ENCODE measurements at places on chromosomes 2 and 18. TPM values are rescaled to one million over a fixed set of nuclear protein-coding genes. Genes with fewer than 3 reads are reported as not detected.
A peak's percentile ranks its signal among the peaks of the same experiment; 100 is the strongest.

DNA sequence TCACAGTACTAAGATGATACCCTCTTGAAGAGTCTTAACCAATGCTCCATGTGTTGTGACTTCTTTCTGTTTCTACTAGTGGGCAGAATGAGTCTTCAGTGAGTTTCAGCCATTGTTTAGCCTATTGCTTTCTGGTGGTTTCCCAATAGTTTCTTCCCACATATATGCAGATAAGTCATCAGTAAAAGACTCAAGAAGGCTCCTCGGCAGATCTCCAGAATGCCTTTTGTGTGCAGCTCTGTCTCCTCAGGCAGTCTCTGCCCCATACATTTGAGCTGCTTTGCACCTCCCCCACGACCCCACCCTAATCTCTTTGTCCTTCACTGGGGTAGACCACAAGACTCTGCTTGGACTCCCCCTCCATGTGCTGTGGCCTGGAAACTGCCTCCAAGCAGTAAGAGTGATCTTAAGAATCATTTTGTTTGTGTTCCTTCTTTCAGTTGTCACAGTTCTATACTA is 71.6 kb upstream of the CHRNA1 start:
- DNase-seq: no peak

DNA sequence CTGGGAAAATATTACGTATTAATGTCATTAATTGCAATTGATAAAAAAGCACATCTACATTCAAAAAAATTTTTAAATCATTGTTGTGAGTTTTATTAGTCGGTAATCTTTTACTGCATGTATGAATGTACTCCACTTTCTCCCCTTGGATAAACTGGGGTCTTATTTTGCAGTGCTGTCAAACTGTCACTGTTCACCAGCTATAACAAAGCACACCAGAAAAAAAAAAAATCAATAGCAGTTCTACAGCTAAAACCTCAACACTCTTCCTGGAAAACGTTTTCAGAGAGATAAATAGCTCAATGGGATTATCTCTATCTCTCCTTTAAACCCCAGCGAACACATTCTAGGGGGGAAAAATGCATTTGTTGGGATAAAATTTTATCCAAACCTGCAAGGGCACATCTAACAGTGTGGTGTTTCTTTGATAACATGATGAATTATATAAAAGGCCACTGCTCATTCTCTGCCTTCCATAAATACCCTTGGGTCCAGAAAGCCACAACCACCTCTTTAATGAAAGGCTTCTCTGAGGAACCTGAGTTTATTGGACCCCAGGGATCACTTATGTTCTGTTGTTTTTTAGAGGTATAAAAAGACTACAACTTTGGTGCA is 219.9 kb downstream of the CDH20 start:
- DNase-seq: no peak

- DNase-seq: no peak
Observed at GRCh38 chr18:45958730-45959129, 8.4 kb downstream of the EPG5 start.

DNA sequence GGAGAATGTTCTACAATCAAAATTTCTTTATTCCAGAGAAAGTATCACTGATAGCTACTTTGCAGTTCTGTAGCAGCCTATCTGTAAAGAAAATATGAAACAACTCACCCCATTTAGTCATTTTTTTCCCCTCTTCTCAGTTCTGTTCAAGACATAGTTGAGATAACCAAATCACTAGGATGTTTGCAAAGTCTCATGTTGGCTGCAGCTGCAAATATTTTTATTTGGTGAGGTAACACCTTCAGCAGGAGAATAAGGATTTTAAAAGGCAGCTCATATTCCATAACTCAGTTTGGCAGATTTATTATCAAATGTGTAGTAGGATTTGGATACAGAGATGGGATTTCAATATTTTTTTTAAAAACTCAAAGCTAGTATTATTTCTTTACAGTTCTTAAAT is 41.0 kb downstream of the HNRNPLL start:
- no peak for DNase-seq

- no peak for DNase-seq
Observed at GRCh38 chr2:53856272-53856671, 3.5 kb downstream of the GPR75 start.

- DNase-seq: peak; percentile 68
Observed at GRCh38 chr18:8705238-8705960, at the start of gene MTCL1. Gene MTCL1, plus strand, starts transcription at chr18:8705556. Its CDS starts 105 bp downstream, at chr18:8705661.

NFE2L2 gene
- total RNA-seq: 101 TPM

- DNase-seq: no peak
Observed at GRCh38 chr2:42752314-42752713, 11.6 kb downstream of the OXER1 start.

SLC4A3 gene
- 0.99 TPM for total RNA-seq

COQ10B gene
- total RNA-seq: 39.0 TPM

DPYSL5 gene
- 1.4 TPM for total RNA-seq

DNA sequence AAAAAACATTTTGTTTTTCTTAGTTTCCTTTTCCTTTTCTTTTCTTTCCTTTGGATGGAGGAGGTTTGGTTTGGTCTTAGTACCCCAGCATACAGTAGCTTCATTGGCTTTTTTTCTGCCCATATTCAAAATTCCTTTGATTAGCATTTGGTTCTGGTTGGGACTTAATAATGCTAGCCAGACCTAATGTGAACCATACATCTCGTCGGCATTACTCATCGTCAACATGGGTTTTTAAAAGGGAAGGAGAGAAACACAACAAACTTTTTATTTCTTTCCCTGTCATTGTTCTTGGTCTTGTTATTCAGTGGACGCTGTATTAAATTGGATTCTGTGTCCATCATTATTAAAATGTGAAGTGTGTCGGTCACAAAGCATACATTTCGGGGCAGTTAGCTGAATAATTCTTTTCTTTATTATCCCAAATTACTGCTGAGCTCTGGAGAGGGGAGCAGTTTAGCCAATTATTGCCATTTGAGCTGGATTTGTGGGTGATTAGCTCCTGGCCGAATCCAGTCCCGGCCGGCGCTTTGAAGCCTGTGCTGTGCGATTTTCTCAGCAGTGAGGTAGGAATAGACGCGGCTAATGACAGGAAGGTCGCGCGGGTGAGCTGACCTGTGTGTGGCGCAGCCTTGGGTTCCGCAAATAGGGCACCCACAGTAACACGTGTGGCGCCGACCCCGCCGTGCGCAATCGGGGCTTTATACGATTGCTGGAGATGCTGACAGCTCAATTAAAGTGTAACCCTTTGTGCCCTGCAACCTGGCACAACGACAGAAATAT is 303.3 kb downstream of the GBX2 start:
- no peak for DNase-seq

COL6A3 gene
- 233 TPM for total RNA-seq

DNA sequence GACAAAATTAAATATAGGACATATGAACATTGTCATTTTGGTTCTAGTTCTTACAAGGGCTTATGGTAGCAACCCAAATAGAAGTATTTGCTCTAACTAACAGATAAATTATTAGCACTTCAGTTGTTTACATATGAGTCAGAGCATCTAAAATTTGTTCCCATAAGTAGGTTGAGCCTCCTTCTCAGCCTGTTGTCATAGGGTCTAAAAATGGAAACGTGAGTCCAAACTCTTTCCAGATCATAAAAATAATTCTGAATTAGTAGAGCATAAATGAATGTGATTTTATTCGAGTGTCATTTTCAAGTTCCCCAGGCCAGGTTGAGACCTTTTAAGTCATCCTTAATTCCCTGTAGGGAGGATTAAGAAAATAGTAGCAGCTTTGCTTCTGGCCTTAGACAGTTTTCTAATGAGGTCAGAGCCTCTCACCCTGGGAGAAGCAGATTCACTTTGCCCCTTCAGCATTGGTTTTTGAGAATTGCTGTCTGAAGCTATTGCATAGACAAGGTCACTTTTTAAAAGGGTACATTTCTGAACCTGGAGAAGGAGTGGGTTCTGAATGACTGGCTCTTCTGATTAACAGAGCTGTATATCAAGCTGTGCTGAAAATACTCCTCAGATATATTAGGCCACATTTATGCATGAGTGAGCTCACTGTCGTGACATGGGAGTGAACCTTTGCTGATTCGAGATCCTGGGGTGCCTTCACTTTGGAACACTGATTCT is 164.3 kb downstream of the NEDD4L start:
- DNase-seq: no peak

DNA sequence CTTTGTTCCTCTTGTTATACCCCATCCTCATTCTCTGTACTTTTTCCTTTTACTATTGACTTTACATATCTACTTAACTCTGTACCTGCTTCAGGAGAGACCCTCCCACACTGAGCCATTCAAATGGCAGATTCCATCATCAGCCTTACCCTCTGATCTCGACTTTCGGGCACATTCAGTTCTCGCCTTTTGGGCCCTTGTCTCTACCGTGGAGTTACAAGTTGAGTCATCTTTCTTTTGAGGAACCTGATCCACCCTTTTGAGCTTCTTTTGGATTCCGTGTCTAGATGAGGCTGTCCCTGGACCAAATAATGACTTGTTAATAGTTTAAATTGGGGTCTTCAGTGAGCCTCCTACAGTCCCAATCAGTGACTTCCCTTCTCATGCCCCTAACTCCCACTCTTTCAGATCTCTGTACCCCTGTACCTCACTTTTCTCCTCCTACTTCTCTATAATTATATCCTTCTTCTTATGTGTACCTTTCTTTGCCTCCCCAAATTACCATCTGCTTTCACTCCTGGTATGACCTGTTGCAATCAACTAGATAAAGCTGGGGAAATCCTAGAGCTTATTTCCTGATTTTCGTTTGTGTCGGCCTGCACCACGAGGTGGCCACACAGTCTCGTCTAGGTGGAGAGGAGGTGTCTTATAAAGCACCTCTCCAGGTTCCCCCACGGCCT is 17.2 kb downstream of the SP110 start:
- no peak for DNase-seq

- DNase-seq: no peak
Observed at GRCh38 chr18:48683197-48683596, 144.4 kb downstream of the CTIF start.

- no peak for DNase-seq
Observed at GRCh38 chr2:197191177-197191939, 119.2 kb downstream of the ANKRD44 start.

IL1RL1 gene
- total RNA-seq: 8.0 TPM

CPO gene
- total RNA-seq: 0.33 TPM

ANKRD30BL gene
- total RNA-seq: not detected

DNA sequence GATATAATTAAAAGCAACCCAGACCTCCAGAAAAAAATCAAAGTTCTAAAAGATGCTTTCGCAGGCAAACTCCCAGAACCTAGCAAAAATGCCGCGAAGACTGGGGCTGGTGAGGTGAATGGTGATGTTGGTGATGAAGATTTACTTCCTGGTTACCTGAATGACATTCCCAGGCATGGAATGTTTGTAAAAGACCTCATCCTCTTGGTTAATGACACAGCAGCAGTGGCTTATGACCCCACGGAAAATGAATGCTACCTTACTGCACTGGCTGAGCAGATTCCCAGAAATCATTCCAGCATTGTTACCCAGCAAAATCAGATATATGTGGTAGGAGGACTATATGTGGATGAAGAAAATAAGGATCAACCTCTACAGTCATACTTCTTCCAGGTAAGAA is 994 bp downstream of the KLHL41 start:
- no peak for DNase-seq

DNA sequence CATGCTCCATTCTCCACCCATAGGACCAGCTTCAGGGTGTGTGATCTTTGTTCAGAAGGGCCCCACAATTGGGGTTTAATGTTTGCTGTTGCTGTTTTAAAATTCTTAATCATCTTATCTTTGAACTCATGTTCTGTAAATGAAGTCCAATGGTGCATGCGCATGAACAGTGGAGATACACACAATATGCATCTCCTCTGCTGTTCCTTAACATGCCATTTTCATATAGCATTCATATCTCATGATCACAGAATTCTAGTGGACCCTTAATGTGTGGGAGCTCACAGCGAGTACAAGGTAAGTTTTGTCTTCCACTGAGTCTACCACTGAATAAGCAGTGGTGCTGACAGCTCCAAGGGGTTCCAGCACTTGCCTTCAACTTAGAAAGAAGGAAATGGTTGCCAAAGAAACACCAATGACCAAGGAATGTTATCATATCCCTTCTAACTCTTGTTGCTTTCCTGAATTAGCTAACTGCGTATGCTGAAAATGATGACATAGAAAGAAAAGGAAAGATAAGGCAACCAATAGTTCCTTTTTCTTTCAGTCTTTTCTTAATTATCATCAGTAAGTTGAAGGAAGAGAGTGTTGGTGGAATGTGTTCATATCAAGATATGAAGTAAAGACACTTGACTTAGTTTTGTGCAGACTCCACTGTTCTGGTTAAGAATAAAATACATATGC is 258.9 kb upstream of the FBXO11 start:
- no peak for DNase-seq

GRCh38 chr2:73176205-73176880 is 26.0 kb upstream of the NOTO start:
- DNase-seq: peak; percentile 69

LONRF2 gene
- total RNA-seq: 25.8 TPM

DNA sequence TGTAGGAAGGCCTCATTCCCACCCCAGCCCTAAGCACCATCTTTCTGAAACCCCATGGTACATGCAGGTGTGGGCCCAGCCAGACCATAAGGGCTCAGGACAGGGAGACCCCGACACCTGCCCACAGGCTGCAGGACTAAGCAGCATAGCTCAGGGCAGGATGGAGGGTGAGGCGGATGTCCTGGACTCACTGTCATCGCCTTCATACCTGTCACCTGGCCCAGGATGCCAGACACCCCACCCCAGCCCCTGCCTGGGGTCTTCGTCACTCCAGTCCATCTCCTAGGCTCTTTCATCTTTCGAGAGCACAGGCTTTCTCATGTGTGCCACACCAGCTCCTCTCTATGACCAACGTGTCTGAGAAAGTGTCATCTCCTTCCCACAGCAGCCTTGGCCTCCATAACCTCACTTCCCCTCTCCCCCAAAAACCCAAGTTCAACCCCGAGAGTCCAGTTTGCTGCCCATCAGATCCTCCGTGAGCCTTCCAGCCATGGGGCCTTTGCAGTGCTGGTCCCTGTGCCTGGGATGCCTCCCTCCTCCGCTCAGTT is 71.5 kb downstream of the EMX1 start:
- peak; percentile 52 for DNase-seq

- DNase-seq: no peak
Observed at GRCh38 chr2:39632876-39633275, 32.8 kb upstream of the TMEM178A start.

- DNase-seq: no peak
Observed at GRCh38 chr18:77346208-77346810, 96.7 kb downstream of the GALR1 start.

KCNG2 gene
- not detected for total RNA-seq

LRATD1 gene
- 2.7 TPM for total RNA-seq

LIMS3 gene
- 4.1 TPM for total RNA-seq

DNA sequence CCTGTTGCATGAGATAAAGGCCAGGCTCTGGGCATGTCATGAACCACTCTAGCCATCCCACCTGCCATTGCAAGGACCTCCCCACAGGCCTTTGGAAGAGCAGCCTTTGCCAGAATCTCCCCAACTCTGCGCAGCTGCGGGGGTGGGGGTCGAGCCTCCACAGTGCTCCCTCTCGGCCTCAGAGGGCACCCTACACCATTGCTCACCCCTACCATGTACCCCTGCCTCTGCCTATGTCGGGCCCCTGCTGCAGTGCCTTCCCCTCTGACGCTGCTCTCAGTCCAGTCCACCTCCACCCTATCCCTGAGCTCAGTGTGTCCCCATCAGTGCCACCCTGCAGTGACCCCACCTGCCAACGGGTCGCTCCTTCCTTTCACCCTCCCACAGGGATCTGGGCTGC is 679.7 kb upstream of the RAB6C start:
- DNase-seq: no peak

- no peak for DNase-seq
Observed at GRCh38 chr2:177728920-177729319, 336.3 kb downstream of the AGPS start.

- no peak for DNase-seq
Observed at GRCh38 chr2:223969315-223969714, 12.1 kb downstream of the MRPL44 start.

CFAP53 gene
- total RNA-seq: not detected

GRCh38 chr18:62777814-62778213 is 62.5 kb downstream of the PHLPP1 start:
- no peak for DNase-seq

NPHP1 gene
- total RNA-seq: 11.1 TPM
